Hair follicular keratinocyte (primary cell): ENCODE measurements at places on chromosomes 13 and 19. TPM values are rescaled to one million over a fixed set of nuclear protein-coding genes. Genes with fewer than 3 reads are reported as not detected.

CARM1 gene
- 31.1 and 33.9 TPM in 2 replicates for total RNA-seq

CACNA1A gene
- total RNA-seq: 0.27 TPM in 1 of 2 replicates, not detected in the other

CEBPA gene
- total RNA-seq: 0.86 and 1.2 TPM in 2 replicates

ZNF724 gene
- total RNA-seq: 2.5 and 5.0 TPM in 2 replicates

SIX5 gene
- 10.8 and 14.8 TPM in 2 replicates for total RNA-seq

KANK3 gene
- total RNA-seq: 2.7 and 4.1 TPM in 2 replicates

MARCHF2 gene
- total RNA-seq: 52.5 and 80.2 TPM in 2 replicates

UBE2L5 gene
- not detected in 2 replicates for total RNA-seq

MYPOP gene
- total RNA-seq: 3.2 and 6.8 TPM in 2 replicates

F10 gene
- 0.31 and 0.57 TPM in 2 replicates for total RNA-seq

CLEC17A gene
- total RNA-seq: not detected in 2 replicates

OR2Z1 gene
- total RNA-seq: not detected in 2 replicates

MEIOSIN gene
- not detected in 2 replicates for total RNA-seq

SCAF1 gene
- 28.1 and 35.2 TPM in 2 replicates for total RNA-seq

TNFSF9 gene
- total RNA-seq: 31.5 and 32.5 TPM in 2 replicates

LRRC63 gene
- not detected in 2 replicates for total RNA-seq

MAP4K1 gene
- 0.15 and 0.47 TPM in 2 replicates for total RNA-seq
